Activated naive CD4-positive, alpha-beta T cell treated with anti-CD3 and anti-CD28 coated beads for 36 hours (primary cell): ENCODE measurements at places on chromosomes 6 and 20.

- DNase-seq = no peak
These were observed 17.1 kb upstream of the RPN2 start for GRCh38 chr20:37161830-37162549.

DNA sequence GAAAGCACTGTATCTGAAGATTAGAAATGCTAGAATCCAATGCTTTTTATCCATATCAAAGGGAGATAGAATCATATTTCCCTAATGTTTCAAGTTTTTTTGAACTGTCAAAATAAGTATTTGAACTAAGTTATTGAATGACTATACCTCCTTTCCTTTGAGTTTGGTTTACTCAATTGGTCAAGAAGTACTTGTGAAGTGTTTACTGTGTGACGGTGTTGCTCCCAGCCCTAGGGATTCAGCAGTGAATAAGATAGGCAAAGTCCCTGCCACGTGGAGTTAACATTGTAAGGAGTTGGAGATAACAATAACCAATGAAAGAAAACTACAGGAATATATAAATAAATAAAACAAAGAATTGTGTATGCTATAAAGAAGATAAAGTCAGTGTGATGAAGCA, 535.9 kb downstream of the FRK start:
- no peak for DNase-seq

DNA sequence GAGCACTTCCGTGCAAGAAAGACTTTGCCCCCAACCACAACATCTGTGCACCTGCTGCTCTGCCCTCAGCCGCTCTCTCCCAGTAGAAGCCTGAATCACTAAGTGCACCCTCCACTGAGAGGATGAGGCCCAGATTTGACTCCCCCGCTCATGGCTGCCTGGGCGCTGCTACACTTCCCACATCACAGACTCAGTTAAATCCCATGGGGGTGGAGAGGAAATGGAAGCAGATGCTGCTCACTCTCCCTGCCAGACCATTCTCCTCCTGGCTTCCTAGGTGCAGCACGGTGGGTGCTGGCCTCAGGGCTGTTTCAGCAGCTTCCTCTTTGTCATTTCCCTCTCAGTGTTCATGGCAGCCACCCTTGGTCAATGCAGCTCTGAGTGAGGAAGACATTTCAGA, 4.8 kb downstream of the CST5 start:
- DNase-seq = peak; percentile 8

DNA sequence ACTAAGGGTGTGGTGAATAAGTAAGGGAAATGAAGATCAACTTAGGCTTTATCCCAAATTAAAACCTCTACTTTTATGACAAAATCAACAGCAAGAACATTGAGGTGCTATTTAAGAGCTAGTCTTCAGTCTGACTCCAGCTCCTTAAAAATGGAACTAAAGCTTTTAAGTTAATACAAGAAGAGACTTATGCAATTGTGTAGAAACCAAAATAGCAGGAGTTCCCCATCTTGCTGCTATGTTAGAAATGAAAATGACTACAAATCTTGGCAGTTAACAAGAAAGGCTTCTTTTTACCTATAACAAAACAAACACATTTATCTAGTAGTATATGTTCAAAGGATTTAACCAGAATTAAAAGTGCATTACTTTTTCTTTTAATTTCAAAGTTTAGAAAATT, 25.7 kb downstream of the HMGN3 start:
- no peak for DNase-seq

DNA sequence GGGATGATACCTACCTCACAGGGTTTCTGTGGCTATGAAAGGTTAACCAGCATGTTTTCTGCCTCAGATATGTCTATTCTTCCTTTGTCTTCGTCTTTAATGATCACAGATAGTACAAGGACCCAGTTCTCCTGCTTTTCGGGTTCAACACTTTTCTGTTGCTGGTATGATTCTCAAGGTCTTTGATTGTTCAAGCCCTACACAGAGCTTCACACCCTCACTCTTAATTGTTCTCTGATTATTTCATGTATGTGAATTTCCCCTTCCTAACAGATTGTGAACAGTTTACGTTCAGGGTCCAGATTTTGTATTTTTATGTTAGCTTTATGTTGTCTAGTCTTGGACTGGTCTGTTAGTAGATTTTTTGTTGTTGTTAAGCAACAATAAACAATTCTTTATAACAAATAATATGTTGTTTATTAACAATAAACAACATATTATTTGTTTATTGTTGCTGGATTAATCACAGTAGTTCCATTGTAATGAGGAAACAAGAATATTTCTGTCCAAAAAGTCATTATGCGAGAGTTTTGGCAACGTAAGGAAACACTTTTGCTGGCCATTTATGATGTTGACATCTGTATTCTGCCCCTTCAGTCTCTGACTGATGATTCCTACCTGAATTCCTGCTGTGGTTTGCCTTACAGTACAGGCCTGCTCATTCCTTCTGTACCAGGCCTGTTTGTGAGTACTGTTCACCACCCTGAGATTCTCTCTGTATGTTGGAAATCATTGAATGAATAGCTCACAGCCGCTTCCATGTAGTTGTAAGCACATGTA, 27.2 kb upstream of the TULP4 start:
- DNase-seq = no peak

GRCh38 chr6:75206576-75207342, 906 bp upstream of the COL12A1 start:
- DNase-seq = no peak

- DNase-seq = no peak
These were observed 8.4 kb downstream of the ZNF831 start for GRCh38 chr20:59171986-59172385.

DNA sequence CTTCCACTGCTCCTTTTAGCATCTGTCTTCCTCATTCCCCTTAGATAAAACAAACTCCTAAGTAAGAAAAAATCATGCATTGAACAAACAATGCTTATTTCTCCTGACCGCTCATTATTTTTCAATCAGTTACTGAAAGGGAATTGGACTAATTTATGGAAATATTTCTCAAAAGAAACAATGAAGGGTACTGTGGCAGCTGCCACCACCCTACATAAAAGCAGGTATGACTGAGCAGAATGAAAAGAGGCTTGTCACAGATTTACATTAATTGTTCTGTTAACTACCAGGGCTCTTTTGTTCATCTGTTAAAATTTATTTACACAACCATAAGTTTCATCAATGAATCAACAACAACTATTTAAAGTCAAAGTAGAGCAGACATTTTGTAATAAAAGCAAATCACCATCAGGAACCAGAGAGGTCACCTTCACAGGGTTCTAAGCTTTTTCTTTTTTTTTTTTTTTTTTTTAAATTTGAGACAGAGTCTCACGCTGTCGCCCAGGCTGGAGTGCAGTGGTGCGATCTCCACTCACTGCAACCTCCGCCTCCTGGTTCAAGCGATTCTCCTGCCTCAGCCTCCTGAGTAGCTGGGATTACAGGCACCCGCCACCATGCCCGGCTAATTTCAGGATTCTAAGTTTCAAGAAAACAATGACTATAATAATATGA, 204.0 kb downstream of the PTPRK start:
- no peak for DNase-seq

DNA sequence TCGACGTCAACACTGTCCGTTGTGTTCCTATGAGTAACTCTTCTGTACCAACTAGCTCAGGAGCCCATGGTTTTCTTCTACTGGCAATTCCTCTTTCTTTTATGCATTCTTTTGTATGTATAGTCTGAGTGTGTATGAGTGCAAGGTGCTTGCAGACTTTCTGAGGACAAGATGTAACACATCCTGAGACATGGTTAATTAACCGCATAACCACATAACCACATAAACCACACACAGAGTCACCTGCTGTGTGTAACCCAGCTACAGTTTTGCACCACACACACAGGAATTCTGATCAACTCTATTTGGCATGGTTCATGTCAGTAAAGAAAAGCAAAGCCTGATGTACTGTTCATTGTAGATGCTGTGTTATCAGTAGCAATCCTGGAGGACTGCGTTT, 98.6 kb downstream of the DACT2 start:
- DNase-seq = no peak

GRCh38 chr6:129598244-129599187, 111.5 kb downstream of the ARHGAP18 start:
- DNase-seq = no peak

GRCh38 chr6:89644864-89645263, 6.3 kb upstream of the LYRM2 start:
- DNase-seq = no peak

GRCh38 chr6:65399355-65400084, 307.5 kb downstream of the EYS start:
- DNase-seq = no peak

- no peak for DNase-seq
These were observed 1.5 kb downstream of the SLC23A2 start for GRCh38 chr20:4999788-5000187.

DNA sequence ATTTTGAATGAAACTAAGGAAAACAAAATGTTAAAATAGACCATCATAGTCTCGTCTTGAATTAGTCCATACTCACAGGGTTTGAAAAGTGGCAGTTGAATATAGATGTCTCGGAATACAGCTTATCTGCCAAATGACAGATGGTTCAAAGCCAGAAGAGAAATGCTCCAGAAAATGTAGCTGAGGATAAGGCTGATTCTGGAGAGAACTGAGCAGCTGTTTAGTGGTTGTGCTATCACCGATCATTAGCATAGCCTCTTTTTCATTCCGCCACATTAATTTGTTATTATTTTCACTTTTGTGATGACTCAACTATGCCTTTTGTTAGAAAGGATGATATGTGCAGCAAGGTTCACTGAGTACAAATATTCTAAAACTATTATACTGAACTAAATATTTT, 390.2 kb upstream of the MAN1A1 start:
- DNase-seq = no peak

- no peak for DNase-seq
These were observed 632.8 kb downstream of the HACE1 start for GRCh38 chr6:104226790-104227446.

DNA sequence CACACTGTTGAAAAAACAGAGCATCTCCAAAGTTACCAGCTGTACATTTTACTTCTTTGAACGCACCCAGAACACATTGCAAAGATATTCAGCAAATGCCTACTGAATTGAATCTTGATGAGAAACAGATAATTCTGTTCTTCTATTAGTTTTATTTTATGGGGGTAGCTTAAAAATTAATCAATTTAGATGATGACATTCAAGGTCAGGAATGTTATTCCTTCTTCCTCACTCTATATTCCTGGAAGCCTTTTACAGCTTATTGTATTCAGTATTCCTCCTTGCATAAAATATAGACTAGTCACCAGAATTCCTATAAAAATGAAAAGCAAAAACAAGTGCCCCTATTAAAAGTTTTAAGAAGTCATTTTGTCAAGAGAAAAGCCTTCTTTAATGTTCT, 21.4 kb upstream of the GMDS start:
- DNase-seq = no peak

DNA sequence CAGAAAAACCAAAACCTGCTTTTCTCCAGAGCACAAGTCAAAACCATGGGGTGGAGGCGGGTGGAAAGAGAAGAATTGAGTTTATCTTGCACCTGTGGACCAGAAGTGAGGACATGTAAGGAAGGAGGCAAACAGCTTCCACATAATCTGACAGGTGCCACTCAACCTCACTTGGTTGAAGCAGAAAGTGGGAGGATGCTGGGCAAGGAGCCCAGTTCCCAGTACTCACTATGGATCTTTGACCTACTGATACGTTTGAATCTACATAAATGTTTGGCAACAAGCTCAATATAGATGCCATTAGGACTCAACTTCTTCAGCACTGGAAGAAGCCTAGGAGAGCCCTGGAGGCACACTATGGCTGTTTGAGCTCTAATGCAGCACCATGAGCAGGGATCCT, 285.5 kb downstream of the KIF16B start:
- DNase-seq = no peak

DNA sequence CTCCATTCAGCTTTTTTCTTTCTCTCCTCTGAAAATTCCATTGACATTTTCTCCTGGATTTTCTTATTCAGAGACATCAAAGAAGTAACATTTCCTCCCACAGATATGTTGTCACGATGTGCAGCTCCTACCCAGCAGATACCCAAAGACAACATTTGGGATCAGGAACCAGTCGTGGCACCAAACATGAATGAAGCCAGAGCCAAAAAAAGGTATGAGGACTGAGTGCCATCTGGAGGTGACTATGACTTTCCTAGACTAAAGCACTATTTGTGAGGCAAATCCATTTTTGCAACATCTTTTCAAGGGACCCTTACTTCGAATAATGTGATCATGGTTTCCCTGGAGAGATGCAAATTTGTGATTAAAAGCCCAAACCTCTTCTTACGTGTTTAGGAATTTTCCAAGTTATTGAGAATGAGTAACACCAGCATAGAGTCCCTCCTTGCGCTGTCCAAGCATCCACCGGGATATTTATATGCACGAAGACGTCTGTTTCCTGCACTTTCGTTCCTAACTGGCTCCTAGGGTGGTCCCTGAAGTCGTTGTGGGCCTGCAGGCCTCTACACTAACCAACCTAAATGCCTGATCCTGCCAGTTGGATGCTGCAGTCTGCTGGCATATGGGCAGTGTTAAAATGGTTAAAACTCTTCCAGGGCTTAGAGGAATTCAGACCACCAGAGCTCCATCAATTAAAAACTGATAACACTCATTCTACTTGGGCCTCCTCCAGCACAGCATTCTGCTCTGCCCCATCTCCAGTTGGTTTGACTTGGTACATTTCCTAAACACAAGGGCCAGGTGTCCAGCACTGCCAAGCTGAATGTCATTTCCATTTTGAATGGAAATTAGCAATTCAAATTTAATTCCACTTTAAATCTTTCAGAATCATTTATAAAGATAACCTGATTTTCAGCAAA, 256.6 kb downstream of the C6orf118 start:
- DNase-seq = no peak

DNA sequence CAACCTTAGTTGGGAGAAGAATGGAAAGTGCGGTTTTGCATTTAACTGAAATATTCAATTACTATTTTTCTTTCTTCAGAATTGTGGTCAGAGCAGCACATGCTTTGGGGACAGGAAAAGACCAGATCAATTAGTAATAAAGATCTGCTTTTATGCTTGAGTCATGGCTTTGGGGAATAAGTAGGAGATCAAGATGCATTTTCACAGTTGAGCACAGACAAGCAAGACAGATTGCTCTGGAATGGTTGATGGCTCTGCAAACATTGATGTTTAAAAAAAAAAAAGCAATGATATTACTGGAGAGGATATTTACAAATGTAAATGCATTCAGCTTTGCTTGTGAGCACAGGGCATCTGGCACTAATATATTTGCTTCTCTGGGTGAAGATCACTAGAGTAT, 224.4 kb upstream of the SASH1 start:
- no peak for DNase-seq

GRCh38 chr6:80454197-80454596, 347.7 kb downstream of the BCKDHB start:
- no peak for DNase-seq
